ENCODE measurements at places on chromosomes 5 and 9.

- no peak for DNase-seq
These were observed 430.2 kb downstream of the DMAC1 start for GRCh38 chr9:7369384-7369821.

DNA sequence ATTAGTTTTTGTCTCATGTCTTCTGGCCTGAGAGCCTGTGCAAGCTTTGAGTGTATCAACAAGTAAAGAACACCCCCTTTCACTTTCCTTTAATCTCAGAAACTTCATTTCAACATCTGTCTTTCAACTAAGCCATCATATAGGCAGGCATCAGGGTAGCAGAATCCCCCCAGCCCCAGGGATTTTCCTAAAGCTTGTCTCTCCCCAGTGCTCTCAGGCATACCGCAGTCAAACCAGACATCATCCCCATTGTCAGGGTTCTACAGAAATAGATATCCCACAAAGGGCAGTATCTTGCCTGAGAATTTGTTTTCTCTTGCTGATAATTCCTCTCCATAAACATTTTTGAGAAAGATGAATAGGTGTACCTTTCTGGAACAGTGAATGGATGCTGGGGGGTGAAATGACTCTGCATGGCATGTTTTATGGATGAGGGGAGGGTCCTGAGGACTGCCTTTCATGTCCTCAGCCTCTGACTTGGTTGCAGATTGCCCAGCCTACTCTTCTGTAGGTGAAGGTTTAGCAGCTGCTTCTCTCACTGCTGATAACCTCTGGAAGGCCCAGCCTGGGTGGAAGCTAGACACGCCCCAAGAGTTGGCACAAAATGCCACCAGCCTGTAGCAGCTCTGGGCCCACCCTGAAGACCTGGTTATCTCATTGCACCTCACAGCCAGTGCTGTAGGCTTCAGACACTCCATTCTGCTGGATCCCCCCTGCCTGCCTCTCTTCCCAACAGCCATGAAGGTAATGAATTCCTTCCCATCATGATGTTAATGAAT lies 20.5 kb upstream of the SHB start:
- no peak for DNase-seq

DNA sequence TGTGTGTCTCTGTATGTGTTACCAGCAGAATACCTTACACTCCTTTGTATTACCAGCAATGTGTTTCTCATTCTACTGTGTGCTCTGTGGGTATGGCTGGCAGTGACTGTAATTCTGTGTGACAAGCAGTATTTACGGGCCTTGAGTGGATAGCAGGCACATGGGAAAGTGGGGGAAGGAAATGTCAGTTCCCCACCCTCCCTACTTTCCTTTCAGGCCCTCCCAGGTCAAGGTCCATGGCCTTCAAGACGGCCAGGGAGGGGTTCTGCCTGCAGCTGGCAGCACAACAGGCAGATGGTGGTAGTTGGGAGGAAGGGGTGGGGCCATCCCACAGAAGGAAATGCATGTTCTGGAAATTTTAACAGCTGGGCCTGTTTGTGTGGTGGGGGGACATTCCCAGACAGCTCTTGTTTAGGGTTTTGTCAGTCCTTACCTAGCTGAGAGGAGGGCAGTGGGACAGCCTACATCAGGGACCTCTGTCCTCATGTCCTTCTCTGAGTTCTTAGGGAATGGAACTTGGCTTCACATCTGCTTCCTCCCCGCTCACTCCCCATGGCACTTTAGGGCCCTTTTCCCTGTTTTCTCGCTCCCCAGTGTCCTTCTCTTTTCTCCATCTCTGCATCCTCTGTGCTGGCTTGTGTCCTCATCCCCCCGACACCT lies 14.6 kb upstream of the TNIP1 start:
- DNase-seq, result peak; percentile 81

- DNase-seq, result no peak
These were observed 16.6 kb upstream of the CAVIN4 start for GRCh38 chr9:100561256-100561655.

DNA sequence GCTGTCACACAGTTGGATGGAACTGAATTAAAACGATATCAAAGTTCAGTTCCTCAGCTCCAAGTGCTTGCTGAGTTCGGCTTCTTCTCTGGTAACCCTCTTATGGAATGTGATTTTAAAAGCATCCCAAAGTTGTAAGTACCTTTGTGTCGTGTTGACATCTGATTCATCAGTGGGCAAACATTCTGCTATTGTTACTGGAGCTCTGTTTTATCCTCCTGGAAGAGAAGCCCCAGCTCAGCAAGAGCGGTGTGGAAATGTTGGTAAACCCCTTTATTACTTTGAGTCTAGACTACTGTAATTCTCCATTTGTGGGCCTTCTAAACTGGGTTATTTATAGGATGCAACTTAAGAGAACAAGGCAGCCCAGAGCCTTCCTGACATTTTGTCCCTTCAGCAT lies 699.3 kb upstream of the WWC1 start:
- no peak for DNase-seq

DNA sequence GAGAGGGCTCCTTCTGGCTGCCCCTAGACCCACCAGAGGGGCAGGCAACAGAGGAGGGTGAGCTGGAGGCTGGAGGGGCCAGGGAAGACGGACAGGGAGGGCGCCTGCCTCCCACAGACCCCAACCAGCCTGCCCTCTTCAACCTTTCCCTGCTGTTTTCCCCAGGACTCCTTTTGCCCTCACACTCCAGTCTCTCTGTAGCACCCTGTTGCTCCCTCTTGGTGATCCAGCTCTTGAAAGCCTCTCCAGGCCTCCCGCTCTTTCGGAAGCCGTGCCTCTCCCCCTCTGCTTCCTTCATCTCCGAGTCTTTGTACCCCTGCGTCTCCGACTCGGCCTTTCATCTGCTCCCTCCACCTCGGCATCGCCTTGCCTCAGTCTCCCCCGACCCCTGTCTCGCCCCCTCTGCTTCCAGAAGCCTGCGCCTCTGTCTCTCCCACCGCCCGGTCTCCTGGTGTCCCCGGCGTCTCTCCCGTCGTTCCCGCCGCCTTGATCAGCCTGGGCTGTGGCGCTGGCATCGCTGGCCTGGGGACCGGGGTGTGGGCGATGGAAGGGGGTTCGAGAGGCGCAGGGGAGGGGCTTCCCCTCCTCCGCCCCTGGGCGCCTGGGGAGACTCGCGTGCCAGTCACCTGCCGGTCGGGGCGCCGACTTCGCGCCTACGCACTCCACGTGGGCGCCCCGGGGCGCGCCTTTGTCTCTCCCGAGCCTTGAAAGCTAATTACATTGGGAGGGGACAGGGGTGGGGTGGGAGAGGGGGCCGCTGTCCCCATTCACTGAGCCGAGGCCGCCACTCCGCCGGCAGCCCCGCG lies 5.3 kb upstream of the PRDM12 start:
- no peak for DNase-seq

GRCh38 chr9:133116346-133117231 lies 4.5 kb downstream of the RALGDS start:
- DNase-seq, result no peak

DNA sequence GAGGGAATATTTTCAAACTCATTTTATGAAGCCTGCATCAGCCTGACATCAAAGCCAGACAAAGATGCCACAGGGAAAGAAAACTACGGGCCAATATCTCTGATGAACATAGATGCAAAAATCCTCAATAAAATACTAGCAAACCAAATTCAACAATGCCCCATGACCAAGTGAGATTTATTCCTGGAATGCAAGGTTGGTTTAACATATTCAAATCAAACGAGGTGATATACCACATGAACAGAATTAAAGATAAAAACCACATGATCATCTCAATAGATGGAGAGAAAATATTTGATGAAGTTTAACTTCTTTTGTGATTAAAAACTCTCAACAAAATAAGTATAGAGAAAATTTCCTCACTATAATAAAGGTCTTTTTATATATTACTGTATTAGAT lies 792.0 kb upstream of the ZNF608 start:
- DNase-seq, result no peak

- no peak for DNase-seq
These were observed 295.5 kb upstream of the SMC2 start for GRCh38 chr9:103798620-103799019.

- no peak for DNase-seq
These were observed 82.9 kb downstream of the RXRA start for GRCh38 chr9:134408939-134409737.

DNA sequence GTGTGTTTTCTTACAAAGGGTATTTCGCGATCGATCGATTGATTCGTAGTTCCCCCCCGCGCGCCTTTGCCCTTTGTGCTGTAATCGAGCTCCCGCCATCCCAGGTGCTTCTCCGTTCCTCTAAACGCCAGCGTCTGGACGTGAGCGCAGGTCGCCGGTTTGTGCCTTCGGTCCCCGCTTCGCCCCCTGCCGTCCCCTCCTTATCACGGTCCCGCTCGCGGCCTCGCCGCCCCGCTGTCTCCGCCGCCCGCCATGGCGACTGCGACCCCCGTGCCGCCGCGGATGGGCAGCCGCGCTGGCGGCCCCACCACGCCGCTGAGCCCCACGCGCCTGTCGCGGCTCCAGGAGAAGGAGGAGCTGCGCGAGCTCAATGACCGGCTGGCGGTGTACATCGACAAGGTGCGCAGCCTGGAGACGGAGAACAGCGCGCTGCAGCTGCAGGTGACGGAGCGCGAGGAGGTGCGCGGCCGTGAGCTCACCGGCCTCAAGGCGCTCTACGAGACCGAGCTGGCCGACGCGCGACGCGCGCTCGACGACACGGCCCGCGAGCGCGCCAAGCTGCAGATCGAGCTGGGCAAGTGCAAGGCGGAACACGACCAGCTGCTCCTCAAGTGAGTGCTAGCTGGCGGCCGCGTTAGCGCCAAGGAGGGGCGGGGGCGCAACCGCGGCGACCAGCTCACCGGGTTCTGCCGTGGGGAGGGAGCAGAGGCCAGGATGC lies 480 bp downstream of the LMNB1 start:
- DNase-seq, result peak; percentile 56

DNA sequence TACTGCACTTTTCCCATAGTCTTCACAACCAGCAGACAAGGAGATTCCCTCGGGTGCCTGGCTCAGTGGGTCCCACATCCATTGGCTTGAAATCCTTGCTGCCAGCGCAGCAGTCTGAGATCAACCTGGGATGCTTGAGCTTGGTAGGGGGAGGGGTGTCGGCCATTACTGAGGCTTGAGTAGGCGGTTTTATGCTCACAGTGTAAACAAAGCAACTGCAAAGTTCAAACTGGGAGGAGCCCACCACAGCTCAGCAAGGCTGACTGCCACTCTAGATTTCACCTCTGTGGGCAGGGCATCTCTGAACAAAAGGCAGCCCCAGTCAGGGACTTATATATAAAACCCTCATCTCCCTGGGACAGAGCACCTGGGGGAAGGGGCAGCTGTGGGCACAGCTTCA lies 512.3 kb upstream of the MPDZ start:
- peak; percentile 1 for DNase-seq

DNA sequence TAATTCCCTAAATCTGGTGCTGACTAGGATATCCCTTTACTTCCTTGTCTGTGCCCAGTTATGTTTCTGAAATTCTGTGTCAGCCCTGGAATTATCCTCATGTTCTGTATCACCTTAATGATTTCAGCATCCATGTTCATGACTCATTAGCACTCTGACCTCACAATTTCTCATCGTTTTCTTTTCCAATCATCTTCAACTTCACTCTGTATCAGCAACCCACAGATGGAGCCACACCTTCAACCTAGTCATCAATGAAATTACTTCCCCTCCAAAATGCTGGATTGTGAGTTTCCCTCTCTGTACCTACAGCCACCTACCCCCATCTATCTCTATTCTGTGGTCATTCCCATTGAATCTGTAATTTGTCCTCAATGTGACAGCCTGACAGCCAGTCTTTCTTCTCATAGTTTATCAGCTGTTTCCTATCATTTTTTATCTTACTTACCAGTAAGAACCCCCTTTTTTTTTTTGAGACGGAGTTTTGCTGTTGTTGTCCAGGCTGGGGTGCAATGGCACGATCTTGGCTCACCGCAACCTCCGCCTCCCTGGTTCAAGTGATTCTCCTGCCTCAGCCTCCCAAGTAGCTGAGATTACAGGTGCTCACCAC lies 3.1 kb upstream of the IL6ST start:
- no peak for DNase-seq

DNA sequence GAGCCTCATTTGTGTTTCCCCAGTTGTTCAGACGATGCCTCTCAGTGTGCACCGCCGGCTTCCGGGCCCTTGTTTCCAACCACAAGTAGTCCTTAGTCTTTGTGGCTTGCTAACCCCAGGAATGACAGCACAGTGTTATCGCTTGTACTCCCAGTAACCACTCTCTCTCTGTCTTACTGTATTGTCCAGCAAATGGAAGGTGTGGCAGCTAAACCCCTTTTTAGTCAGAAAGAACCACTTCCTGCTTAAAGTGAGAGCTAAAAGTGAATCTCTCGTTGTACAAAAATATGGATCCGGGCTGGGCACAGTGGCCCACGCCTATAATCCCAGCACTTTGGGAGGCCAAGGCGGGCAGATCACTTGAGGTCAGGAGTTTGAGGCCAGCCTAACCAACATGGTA lies 61.3 kb downstream of the ENC1 start:
- DNase-seq, result no peak

- no peak for DNase-seq
These were observed 175.6 kb upstream of the CCNH start for GRCh38 chr5:87588316-87588715.

DNA sequence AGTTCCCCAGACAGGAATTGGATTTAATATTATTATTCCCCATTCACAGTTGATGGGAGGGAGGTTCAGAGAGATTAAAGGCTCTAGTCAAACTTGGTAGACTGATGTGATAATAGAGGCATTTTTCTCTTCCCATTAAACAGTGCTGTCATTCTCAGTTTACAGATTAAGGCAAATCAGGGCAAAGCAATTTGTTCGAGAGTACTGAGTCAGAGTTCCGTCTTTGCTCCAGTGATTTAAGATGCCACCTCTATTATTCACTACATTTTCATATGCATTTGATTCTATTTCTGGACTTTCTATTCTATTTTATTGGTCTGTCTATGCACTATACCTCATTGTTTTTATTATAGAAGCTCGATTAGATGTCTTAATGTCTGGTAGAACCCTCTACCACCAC lies 201.0 kb upstream of the RAI14 start:
- no peak for DNase-seq

DNA sequence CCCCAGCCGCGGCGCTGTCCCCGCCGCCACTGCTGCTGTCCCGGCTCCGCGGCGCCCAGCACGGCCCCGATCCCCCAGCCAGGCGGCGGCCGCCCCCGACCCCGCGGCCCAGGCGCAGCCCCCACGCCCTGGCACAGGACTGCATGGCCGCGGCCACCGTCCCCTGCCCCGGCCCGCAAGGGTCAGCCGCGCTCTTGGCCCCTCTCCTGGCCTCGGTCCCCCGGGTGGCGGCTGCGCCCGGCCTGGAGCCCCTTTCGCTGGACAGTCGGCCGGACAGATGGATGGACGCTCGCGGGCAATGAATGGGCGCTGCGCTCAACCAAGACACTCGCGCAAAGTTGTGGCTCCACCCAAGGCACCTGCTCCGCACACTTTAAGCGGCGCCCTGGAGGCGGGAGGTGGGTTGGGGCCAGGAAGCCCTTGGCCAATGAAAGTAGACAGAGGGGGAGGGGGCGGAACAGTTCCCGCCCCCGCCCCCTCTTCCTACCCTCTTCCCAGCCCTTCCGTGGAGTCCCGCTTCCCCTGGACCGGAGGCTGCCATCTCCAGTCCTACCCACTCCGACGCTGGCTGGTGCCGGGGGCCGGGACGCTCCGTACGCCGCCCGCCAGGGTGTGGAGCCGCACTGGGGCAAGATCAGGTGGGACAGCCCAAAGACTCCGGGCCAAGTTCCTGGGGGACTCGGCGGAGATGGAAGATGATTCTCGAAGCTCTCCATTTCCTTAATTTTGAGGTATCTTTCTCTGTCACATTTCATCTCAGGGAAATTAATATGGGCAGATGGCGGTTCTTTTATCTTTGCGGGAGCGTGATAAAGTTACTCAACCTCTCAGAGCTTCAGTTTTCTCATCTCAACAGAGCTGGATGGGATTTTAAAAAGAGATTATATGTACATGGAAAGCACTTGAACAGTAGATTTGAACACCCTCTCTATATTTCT lies at the start of gene GLDC:
Gene GLDC (minus strand): TSS at position 375 of the 938 bp plus-strand sequence. CDS start 230 bp downstream, at position 145.
- peak; percentile 94 for DNase-seq

Measured in Caco-2 (cell line).